ENCODE measurements at places on chromosomes 12 and 14.

GRCh38 chr14:56730538-56731145, 79.6 kb downstream of the OTX2 start:
- DNase-seq, result no peak

DNA sequence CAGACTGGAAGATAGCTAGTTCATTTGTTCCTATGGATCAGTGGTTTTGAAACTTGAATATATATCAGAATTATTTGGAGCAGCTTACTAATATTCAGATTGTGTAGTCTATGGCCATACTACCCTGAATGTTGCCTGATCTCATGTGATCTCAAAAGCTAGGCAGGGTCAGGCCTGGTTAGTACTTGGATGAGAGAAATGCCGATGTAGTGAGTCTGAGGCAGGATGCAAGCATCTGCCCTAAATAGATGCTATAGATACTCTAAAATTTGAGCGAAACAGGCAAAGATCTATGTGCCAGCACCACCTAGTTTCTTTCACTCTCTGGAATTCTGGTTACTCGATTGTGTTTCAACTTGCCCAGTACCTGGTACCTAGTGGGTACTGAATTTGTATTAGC, 40.9 kb downstream of the FRMD6 start:
- DNase-seq, result no peak

DNA sequence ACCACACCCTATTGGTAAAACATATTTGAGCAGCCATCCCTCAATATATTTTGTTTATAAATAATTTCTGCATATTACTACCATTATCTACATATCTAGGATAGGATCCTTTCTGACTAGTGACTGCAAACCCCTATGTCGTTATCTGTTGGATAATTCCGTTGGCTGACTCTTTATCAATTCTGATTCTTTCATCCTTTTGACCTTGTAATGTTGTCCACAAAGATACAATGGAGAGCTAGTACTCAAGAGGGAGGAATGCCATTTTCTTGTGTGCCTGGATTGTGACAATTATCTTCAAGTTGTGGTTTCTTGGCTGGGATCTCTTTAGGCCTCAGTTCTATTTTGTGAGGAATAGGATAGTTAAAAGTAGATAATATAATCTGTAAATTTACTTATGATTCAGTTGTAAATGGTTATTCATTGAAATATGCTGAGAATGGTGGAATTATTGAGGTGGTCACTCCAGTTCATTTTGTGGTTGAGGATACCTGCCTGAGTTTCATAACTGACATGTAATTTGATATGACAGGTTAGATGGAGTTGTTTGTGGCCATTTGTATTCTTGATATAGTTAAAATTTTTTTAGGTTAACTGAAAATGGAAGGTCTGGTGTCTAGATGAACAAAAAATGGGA, 10.1 kb downstream of the CHST11 start:
- no peak for DNase-seq

- no peak for DNase-seq
Observed at GRCh38 chr12:1843641-1844005, 23.3 kb downstream of the LRTM2 start.

DNA sequence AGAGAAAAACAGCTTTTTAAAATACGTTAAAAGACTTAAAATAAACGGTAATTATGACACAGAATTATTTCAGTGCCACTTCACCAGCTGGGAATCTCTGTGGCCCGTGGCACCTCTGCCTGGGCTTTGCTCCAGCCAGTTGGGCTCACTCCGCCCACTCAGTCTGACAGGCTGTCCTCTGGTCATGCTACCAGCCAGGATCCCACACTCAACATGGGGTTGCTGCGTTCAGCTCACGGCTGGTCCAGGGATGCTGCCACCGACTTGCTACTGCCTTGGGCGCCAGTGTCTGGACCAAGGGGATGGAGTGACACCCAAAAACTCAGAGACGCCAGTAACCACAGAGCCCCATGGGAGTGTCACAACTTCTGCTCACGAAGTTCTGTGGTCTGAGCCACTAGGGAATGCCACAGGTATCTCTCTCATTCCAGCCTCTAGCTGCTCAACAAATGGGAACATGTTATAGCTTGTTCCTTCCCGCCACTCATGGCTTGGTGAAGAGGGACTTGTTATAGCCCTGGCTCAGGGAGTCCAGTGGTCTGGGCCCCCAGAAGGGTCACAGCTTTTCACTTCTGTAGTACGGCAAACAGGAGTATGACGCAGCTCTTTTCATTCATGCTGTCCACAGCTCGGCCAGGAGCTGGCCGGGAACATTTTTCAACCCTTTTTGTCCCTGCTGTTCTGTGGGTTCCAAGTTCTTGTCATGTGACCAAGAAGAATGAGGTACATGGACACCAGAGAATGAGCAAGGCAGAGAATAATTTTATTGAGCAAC, 23.4 kb upstream of the ATXN7L3B start:
- DNase-seq, result no peak

DNA sequence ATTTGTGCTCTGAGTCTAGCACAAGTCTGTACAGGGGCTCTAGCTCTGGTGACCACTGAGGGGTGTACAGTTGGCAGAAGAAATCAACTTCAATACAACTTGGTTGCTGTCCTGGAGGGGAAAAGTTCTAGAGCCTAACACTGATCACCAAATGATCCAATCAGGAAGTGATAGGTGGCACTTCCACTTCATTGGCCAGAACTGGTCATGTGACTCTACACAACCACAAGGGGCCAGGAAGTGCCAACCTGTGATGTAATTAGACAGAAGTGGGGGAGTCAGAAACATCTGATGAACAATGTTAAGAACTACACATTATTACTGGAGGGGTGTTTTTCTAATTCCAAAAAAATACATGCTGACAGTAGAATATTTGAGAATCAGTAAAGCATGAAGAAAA, 401.6 kb downstream of the VRK1 start:
- no peak for DNase-seq

- no peak for DNase-seq
Observed at GRCh38 chr14:31078766-31079165, 52.6 kb upstream of the STRN3 start.

- DNase-seq, result no peak
Observed at GRCh38 chr14:31269634-31270195, 62.1 kb upstream of the HECTD1 start.

DNA sequence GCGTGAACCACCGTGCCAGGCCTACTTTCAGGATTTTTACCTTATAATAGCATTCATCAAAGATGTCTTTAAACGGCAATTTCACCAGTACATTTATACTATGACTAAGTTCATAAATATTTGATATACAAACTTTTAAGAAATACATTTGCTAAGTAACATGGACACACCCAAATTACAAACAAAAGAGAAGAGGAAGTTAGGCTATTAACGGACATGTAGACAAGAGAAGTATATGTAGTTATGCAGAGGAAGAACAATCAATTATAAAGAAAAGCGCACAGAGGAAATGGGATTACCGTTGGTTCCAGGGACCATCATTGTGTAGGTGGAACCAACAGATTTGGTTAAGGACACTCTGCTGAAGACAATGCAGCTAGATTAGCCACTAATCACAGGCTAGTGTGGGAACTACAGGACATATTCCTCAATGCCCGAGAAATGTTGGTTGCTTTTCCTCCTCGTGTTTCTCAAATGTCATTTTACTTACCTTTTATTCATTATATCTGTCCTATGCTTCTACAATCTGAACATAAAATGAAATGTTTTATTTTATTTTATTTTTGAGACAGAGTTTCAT, 24.0 kb upstream of the PKP2 start:
- no peak for DNase-seq

- DNase-seq, result no peak
Observed at GRCh38 chr12:92107621-92108131, 38.0 kb downstream of the BTG1 start.

- DNase-seq, result no peak
Observed at GRCh38 chr12:68620519-68621471, 10.1 kb downstream of the RAP1B start.

- no peak for DNase-seq
Observed at GRCh38 chr12:101590383-101590782, 4.4 kb upstream of the MYBPC1 start.

DNA sequence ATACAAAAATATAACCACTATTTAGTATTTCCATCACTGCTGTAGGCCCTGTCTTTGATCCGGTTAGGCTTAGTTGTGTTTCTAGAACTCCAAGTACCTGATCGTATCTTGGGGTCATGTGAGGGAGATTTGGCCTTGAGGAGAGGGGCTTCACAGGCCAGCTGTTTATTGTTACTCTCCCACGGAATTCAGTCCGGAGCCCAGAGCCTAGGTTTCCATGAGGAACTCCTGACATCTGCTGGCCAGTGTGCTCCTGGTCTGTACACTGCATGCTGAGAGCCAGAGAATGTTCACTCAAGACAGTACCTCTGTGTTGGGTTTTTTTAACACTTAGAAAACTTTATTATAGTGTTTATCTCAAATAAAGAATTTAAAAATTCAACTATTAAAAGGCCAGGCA, 341.0 kb upstream of the TMEM132C start:
- DNase-seq, result no peak

DNA sequence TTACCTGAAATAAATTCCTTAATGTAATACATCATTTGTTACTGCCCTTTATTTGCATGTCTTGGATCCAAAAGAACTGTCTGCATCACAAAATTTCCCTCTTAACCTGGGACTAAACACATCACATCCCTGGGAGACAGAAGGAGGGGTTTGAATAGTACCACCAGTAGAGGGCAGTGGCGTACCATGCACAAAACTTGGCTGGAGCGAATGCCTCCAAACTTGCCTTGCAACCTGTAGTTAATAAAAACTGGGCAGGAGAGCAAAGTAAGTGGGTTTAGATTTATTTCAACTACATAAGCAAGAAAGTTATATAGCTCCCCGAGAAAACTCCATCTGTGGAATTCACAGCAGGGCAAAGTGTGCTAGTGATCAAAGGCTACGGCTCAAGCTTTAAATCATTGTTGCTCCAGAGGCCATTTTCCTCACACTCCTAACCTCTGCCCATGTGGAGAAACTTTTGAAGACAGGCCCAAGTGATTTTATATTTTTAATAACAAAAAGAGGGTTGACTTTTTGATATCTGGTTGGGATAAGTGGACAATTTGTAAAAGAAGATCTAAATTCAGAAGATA, 1176.7 kb upstream of the SEL1L start:
- peak; percentile 27 for DNase-seq

GRCh38 chr14:34356264-34356654, 105.8 kb downstream of the SPTSSA start:
- no peak for DNase-seq

DNA sequence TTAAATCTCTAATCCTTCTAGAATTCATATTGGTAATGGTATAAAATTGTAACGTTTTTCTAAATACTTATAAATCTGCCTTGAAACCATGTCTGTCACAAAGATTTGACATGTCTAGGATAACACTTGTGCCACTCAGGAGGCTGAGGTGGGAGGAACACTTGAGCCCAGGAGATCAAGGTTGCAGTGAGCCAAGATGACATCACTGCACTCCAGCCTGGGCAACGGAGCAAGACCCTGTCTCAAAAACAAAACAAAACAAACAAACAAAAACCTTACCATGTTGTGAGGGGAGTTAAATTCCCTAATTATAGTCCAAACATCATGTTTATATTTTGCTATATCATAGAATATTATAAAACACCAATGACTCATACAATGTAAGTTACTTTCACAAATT, 317.5 kb upstream of the SOX5 start:
- no peak for DNase-seq

- DNase-seq, result no peak
Observed at GRCh38 chr14:54572316-54572715, 5.4 kb downstream of the SAMD4A start.

DNA sequence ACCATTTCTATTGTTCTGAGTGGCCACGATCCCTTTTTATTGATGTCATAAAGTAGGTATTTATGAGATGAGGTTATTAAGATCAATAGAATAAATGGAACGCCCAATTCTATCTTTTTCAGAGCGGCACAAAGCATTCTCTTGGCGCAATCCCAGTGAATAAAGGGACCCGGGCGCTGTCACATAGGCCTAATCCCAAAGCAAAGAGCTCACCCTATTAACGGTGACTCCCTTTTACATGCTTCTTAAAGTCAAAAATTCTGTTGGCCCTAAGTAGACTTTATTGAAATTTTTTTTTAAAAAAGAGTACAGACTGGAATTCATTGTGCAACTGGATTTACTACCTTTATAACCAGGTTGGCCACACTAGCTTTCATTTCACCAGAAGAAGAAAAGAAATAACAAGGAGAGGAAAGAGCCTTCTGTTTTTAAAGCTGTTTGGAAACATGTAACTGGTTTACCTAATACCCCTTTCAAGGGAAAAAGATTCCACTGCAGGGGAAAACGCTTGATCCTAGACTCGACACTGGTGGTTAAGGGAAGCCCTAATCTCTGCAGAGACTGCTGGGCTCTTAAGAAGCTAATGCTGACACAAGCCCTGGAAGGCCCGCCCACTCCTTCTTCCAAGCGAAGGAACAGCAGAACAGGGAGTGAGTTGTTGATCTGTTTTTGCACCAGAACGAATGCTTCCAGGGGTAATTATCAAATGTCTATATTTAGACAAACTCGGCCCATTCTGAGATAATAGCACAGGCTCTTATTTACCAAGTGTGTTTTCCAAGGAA, 381.2 kb downstream of the BCL11B start:
- DNase-seq, result no peak

DNA sequence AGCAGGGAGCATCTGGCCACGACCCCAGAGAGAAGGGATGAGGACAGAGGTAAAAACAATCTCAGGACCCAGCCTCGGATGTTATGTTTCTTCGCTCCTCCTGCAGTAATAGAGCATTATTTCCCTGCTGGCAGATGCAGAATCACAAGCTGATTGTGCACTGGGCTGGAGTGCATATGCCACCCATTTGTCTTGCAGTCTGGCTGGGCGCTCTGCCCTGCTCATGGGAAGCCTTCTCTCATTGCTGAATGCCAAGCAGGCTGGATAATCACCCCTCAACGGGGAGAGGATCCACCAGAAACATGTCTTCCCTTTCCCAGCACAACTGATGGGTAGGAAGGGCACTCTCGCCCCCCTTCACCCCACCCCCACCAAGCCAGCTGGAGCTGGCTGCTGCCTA, 8.5 kb upstream of the VASH1 start:
- DNase-seq, result no peak

DNA sequence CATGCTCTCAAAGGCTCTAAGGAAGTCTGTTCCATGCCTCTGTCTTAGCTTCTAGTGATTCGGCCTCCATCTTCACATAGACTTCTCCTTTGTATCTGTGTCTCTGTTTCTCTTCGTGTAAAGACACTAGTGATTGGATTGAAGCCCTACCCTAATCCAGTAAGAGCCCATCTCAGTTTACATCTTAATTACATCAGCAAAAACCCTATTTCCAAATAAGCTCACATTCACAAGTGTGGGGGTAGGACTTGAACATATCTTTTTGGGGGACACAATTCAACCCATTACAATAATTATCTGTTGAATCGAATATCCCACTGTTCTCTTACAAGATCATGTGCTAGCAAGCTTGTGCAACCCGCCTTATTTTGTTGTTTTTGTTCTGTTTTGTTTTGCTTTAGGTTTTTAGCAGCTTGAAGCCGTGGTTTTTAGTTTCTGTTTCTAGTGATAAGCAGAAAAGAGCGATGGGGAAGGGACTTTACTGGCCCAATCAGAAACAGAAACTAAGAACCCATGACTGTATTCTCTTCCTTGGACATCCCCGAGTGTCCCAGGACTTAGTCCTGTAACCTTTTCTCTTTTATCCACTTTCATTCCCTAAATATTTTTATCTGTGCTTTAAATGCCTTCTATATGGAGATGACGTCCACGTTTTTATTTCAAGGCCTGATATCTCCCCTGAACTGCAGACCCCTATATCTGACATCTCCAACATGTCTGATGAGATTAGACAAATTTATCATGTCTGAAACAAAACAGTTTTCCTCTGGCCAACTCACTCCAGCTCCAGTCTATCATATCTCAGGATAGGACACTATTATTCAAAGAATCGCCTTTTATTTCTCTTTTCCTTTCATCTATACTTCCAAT, 353.0 kb downstream of the CCDC91 start:
- no peak for DNase-seq

- DNase-seq, result no peak
Observed at GRCh38 chr12:47781479-47782371, 8.7 kb downstream of the SLC48A1 start.

All from stimulated activated CD4-positive, alpha-beta T cell treated with anti-CD3 and anti-CD28 coated beads, Interleukin-15, amount 100 ng/mL, for 48 hours (primary cell).